HCT116 (cell line): ENCODE measurements at places on chromosomes 6 and 20.

DNA sequence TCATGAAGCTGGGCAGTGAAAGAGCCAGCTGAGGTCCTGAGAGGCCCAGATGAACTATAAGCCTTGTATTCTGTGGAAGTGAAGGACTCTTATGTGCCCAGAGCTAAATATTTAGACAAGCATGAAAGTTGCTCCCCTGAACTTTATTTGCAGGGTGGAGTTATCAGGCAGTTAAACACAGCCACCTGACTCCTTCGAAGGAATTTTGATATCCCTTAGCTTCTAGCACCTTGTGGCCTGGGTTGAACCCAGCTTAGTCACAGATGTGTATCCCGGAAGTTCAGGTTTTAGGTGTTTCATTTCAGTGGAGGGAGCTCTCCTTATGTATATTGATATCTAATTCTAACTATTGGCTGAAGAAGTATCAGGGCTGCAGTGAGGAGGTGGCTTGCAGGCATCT is 20.4 kb downstream of the NR2E1 start:
- no peak for DNase-seq

DNA sequence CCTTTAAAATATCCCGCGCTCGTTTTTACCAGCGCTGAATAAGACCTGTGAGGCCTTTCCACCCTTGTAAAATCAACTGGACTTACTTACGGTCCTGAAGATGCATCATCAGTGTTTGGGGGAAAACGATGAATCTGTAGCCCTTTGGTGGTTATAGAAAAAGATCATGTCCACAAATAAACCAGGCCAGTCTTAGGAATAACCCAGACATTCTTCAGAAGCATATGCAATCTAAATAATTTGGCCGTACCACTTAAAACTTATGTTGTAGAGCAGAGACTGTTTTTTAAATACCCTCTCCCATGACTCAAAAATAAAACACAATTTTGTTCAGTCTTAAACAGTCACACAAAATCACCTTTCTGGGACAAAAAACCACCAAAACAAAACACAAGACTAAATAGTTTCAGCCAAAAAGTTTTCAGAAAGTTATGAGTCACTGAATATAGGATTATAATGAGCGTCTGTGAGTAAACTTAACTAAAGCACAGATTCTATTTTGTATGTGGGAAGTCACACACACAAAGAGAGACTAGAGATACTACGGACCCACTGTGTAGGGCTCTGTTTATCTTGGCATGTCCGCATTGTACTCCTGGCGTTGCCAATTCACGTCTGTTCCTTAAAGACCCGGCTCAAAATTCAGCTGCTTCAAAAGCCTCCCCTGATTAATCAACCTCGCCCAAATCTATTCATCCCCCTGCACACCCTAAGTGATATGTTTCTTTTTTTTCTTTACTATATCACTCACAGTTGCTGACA is 26.5 kb upstream of the SMOC2 start:
- DNase-seq: no peak

DNA sequence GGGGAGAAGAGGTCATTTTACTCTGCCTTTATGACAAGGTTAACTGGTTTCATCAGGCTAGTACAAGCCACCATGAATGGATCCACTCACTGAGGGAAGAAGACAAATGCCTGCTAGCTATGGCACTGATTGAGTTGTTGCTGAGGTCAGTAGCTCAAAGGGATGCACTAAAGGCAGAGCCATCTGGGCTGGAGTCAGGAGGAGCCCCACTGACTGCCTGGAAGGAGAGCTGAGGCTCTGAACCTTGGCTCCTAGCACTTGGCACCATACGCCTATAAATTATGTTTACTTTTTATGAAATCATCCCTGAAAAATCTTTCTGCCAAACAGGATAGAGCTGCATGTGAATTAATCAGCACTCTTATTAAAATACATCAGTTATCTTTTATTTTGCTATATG is 104.6 kb downstream of the DTD1 start:
- no peak for DNase-seq

DNA sequence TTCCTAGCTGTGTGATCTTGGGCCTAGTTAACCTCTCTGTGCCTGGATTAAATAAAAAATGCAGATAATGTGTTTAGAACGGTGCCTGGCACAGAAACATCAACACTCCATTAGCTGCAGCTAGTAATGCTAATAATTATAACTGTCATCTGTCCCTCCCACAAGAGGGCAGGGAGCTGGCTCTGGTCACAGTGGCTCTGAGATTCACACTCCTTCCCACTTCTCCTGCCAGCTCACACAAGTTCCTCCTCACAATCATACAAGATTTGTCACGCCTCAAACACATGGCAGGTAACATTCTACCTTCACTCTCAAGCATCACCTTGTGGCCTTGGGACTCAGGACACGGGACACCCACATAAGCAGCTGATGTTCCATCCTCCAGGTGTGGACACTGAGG is 2.4 kb downstream of the ADA start:
- DNase-seq: no peak

GRCh38 chr20:61480158-61480825 is 228.2 kb downstream of the CDH4 start:
- no peak for DNase-seq

DNA sequence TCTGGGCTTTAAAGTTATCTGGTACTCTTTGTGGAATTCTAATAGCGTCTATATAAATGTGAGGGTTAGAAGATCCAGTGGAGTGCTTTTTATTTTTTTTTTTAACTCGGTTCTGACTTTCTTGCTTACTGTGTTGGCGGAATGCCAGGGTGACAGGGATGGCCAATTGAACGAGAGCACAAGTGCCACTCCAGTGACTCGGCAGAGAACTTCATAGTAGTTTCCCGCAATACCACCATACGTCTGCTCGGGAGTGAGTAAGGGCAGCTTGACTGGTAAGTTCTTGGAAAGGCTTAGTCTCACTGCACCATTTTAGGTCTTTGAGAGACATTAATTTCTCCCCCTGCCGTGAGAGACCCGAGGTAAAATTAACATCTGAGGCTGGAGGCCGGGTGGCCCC is 49.4 kb upstream of the TULP1 start:
- DNase-seq: no peak

GRCh38 chr20:22944062-22944461 is 91.0 kb upstream of the SSTR4 start:
- DNase-seq: no peak

- no peak for DNase-seq
These were observed 43.6 kb downstream of the RIOK1 start for GRCh38 chr6:7433121-7433617.

DNA sequence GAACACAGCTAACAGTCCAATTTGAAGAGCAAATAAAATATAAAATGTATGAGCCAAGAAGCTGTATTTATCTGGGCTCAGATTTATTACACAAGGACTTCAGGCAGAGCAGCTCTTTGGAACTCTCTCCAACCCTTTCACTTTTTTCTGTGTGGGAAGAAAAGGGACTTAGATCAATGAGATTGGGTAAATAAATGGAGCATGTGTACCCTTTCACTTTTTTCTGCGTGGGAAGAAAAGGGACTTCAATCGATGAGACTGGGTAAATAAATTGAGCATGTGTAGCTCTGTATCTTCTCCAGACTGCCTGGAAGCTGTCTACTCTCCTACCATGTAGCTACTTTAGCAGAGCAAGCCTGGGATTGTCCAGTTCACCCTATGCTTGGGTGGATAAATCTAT is 10.7 kb downstream of the SLC17A3 start:
- no peak for DNase-seq

GRCh38 chr6:45350186-45350710 is 22.1 kb downstream of the RUNX2 start:
- DNase-seq: no peak

- DNase-seq: no peak
These were observed 105.4 kb downstream of the OGFRL1 start for GRCh38 chr6:71393981-71394432.

- no peak for DNase-seq
These were observed 75.0 kb downstream of the BCKDHB start for GRCh38 chr6:80181352-80182081.
